ENCODE measurements at places on chromosomes 13 and 19. TPM values are rescaled to one million over a fixed set of nuclear protein-coding genes. Genes with fewer than 3 reads are reported as not detected.

DNA sequence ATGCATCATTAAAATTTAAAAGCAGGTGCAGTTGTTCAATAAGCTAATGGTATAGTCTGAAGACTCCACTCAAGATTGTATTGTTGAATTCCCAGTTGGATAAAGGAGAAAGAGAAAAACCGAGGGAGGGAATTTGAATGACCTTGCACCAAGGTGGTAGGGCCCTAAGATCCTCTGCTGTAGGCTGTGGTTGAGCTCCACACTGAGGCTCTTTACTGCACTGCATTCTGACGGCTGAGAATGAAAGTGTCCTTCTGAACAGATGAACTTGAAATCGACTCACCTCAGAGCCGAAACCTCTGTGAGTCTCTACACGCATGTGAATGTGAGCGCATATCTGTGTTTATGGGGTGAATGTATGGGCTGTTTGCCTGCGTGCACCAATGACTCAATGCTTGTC, 388.9 kb upstream of the DACH1 start:
- DNase-seq = no peak

The ZNF653 gene
- 13.5 TPM for total RNA-seq

- no peak for DNase-seq
These were observed 1.8 kb downstream of the KATNAL1 start for GRCh38 chr13:30305456-30305970.

DNA sequence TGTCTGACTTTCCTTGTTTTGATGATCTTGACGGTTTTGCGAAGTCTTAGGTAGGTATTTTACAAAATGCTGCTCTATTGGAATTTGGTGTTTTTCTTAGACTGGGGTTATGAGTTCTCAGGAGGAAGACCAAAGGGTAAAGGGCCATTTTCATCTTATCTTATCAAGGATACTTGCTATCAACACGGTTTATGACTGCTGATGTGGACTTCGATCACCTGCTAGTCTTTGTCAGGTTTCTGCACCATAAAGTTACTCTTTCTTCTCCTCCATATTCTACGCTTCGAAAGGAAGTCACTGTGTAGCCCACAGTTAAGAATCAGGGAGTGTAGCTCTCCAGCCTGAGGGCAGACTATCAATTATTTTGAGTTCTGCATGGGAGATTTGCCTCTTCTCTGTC, 7.4 kb upstream of the CEBPG start:
- no peak for DNase-seq

DNA sequence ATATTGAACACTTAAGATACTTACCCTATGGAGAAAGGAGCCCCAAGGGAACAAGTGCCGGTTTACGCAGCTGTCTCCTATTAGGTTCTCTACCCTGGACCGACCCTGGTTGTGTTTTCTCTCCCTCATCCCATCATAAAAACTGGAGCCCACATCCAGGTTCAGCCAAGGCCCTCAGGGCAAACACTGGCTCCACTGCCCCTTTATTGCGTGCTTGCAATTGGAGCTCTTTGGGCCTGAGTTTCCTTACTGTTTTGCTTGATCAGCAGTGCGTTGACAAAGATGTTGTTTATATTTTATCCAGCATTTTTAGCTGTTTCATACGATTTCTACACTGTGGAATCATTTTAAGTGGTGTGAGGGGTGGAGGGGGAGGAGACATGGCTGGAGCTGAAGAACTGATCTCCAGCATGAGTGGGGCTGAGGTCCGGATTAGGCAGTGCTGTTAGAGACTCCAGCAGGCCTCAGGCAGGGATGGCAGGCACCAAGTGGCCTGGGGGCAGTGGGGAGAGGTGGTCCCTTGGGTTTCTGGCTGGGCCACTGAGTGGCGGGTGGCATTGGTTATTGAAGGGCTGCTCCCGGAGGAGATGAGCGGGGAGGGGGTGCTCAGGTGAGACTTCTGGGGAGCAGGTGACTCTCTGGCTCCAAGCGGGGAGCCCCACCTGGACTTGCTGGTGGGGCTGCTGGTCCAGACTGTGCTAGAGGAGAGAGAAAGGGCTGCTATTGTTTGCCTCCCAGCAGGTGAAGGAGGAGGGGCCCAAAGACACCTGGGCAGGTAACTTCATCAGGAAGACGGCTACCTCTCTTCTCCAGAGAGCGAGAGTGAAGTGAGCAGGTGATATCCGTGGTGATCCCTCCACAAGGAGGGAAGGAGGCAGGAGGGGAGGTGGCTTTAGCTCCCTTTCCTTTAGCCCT, 62.4 kb upstream of the RNF113B start:
- no peak for DNase-seq

DNA sequence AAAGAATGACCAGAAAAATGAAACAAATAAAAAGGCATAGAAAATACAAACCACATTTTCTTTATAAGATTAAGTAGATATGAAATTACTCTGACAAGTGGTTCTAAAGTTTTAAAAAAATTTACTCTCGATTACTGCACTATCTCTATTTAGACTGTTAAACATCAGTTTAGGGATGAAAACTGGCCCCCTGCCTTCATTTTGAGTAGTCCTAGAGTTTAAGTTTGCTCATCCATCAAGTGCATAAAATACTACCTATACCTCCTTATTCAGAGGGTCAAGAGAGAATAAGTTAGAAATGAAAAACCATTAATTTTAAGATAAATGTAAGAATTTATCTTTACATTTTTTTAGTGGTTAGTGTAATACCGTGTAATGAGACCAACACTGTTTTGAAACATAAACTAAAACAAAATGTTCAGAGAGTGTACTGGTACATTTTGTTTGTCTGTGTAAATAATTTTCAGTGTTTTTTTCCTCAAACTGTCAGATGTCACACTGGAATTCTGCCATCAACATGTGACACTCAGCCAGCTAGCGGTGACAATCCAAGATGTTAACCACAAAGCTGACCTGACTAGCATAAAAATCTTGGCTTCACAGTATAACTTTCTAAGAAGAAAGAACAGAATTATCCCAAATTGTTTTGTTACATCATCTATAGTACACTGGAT, 184.8 kb upstream of the PCDH20 start:
- DNase-seq = no peak
